ENCODE measurements at places on chromosomes 7 and 10.

DNA sequence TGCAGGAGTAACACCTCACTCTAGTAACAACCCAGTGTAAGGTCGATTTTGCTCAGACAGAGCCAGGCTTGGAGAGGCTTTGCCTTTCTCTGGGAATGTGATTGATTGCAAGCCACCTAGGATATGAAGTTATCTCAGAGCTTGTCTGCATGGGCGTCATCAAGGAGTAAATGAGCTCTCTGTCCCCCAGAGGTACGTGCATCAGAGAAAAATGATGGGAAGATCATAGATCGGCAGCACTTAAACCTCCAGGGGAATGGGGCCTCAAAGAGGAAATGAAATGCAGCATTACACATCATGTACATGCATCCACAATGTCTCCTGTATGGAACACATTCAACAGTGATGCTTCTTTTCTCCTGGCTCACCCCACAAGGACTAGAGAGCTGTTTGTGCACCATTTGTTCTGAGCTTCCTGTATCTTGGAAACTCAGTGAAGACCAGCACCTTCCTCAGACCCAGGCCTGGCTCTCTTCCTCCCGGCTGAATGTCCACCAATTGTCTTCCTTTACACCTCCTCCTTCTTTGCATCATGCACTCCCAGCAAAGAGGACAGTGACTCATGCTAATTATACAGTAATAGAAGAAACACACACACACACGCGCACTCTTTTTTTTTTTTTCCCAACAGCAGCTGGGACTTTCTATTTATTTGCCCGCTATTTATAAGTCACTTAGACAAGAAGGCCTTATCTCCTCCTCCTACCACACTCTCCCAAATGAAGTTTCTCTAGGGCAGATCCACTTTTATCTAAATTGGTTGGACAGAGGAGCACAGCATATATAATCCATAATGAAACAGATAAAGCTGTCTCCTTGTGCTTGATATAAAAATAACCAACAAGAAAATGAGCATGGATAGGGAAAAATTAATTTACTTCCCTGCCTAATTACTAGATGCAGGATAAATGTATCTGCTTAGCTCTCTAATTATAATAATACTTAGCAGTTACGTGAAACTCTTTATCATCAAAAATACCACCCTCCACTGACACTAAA, 990.7 kb downstream of the CCSER2 start:
- no peak for DNase-seq

DNA sequence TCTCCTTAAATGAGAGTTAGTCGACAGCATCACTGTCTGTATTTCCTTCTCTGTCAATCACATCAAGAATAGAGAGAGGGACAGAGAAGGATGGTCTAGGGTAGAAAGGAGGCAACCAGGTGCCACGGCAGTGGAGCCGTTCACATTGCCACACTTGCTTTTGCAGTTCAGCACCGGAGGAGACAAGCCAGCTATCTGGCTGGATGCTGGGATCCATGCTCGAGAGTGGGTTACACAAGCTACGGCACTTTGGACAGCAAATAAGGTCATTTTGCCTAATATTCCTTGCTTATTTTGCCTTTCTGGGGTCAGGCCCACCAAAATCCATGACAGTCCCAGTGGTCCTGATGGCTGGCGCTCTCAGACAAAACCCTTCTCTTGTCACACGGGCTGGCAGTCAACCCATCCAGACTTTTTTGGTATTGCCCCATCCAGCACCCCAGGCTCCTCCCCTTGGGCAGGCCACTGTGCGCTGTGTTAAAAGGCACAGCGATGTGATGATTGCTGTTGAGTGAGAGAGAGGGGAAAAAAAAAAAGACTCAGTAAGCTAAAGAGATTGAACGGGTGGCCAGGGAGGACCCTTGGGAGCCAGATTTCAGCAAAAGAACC, 8.4 kb downstream of the CPA2 start:
- no peak for DNase-seq

- no peak for DNase-seq
These were observed 78.7 kb downstream of the ELFN1 start for GRCh38 chr7:1748839-1749173.

GRCh38 chr10:113528876-113529275, 24.0 kb upstream of the HABP2 start:
- DNase-seq: no peak

DNA sequence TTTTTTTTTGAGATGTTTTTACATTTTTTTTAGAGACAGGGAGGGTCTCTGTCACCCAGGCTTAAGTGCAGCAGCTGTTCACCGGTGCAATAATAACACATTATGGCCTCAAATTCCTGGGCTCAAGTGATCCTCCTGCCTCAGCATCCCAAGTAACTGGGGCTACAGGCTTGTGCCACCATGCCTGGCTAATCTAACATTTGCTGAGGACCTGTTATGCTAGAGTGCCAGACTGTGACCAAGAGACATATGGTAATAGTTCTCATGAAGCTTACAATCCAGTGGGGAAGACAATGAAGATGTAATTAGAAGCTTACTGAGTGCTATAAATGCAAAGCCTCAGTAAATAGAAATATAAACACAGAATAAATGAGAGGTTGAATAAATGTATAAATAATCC, 17.6 kb upstream of the ORC5 start:
- no peak for DNase-seq

- no peak for DNase-seq
These were observed 1257.8 kb upstream of the SORCS1 start for GRCh38 chr10:108422286-108422685.

DNA sequence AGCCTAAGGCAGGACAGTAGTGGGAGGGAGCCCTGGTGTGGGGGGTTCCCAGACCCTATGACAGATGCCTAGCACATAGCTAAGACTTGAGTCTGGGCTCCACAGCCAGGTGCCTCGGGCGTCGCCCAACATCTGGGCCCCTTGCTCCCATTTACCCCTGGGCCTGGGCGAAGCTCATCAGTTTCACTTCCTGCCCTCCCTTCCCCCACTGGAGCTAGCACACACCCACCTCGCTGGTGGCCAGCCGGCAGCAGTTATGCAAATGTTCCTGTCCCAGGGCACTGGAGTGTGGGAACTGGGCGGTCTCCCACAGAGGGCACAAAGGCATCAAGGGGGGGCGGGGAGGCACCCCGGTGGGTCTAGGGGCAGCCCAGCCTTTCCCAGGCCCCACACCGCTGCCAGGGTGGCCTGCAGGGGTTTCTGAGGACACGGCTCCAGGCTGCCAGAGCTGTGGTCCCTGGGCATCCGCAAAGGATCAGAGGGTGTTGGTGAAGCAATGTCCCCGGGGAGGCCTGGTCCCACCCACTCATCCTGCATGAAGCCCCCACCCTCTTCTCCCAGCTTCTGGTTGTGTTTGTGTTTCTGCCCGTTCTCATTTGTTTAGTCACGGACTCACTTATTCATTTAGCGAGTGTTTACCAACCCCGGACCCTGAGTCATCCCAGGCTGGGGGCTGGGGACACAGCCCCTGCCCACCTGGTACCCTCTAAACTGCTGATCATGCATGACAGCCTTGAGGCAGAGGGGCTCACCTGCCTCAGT, 20.4 kb downstream of the SH2B2 start:
- DNase-seq: no peak

DNA sequence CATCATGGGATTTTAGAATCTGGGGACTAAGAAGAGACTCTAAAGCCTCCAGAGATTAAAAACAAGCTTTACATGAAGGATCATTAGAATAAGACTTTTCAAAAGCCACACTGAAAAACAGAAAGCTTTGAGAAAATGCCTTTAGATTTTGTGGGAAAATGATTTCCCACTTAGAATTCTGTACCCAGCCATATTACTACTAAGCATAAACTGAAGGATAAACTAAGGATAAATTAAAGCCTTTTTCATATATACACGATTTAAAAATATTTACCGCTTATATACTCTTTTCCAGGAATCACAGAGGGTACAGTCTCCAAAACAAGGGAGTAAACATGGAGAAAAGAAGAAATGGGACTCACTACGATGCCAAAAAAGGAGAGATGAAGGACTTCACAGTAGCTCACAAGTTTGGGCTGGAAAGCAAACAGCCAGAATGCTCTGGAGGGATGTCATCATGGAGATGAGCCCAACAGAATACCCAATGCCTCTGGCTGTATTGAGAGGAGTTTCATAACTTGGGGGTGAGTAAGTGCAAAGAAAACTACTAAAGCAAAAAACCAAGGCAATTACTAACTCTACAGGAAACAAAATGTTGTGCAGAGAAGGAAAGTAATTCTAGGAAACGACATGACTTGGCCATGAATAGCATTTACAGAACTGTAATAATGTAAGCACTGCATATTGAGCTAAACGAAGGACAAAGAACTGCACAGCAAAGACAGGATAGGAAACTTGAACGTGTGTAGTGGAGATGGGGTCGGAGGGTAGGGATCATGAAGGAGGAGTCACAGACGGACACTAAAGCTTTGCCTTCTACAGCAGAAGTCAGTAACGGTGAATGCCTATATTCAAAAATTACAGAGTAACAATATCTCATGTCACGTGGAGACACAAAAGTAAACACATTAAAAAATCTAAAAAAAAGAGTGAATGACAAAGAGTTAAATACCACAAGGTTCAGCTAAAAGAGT, 61.4 kb upstream of the ASAH2 start:
- no peak for DNase-seq

GRCh38 chr10:29069941-29070340, 218.9 kb upstream of the LYZL1 start:
- DNase-seq: no peak

GRCh38 chr10:33009244-33010131, 51.5 kb upstream of the ITGB1 start:
- no peak for DNase-seq

- no peak for DNase-seq
These were observed 6.3 kb downstream of the PSMA2 start for GRCh38 chr7:42925630-42926029.

DNA sequence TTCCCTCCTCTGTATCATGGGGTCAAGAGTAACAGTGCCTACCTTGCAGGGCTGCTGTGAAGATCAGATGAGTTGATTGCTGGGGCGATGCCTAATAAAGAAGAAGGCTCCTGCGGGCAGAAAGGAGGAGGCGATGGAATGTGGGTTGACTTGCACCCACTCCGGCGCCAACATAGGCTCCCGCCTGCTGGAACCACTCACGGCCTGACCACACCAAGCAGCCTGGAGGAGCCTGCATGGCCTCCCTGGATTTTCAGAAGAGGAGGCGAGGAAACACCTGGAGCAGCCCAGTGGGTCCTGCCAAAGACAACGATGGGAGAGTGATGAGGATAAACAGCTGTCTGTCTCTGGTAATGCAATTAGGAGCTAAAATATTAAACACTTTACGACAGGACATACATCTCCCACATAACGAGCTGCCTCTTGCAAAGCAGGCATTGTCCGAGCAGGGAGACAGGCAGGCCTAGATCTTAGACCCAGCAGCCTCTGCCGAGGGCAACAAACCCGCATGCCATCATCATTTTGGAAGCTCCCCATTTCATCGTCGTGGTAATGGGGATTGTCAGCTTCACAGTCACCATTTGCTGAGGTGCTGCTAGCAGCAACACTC, 302.9 kb upstream of the ZMIZ1 start:
- DNase-seq: no peak

DNA sequence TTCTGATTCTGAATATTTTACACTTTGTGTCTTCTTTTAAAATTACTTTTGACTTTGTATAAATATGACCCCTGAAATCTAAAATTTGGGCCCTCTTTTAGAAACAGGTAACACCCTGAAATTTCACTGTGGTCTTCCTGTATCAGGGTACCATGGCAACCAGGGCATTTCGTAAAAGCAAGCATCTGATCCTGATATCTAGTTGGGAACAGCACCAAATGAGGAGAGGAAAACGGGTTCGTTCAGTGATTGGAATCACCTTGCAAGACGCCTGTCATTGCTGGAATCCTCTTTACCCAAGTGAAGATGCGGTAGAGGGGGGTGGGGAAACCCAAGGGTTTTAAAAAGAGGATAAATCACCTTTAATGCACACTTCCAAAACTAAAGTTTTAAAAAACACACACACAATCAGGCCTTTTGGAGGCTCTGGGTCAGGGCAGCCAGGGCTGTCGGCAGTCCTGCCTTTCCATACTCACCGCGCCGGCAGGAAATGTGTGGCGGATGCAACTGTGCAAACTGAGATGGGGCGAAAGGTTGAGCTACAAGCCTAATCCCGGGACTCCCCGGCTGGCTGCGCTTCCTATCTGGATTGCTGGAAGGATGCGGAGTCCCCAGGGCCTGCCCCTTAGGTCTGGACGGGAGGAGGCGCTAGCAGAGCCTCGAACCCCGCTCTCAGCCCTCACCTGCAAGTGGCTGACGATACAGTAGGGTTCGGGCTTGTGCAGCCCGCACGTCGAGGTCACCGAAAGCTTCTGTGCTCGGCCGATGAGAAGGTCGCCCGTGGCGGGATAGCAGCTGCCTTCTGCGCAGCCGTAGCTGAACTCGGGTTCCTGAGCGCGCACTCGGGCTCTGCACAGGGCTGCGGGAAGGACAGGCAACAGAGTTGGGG, 1.8 kb downstream of the LAMB1 start:
- no peak for DNase-seq

- DNase-seq: no peak
These were observed 32.6 kb upstream of the UBE2D1 start for GRCh38 chr10:58302254-58302653.

Measured in HFF-Myc (cell line).